ENCODE measurements at places on chromosomes 7 and 10.

DNA sequence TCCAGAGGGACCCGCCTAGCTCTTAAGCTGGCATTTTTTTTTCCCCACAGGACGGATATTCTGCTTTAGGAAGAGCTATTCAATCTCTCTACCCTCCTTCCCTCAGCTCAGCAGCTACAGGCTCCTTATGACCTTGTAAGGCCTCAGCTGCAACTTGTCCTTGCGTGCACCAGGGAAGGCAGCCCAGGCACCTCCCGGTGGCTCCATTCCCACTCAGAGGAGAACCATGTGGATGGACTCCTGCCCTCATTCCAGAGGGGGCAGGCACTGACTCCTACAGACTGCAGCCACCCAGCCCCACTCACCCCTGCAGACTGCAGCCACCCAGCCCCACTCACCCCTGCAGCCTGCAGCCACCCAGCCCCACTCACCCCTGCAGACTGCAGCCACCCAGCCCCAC lies 73.7 kb downstream of the ITIH5 start:
- DNase-seq: no peak

DNA sequence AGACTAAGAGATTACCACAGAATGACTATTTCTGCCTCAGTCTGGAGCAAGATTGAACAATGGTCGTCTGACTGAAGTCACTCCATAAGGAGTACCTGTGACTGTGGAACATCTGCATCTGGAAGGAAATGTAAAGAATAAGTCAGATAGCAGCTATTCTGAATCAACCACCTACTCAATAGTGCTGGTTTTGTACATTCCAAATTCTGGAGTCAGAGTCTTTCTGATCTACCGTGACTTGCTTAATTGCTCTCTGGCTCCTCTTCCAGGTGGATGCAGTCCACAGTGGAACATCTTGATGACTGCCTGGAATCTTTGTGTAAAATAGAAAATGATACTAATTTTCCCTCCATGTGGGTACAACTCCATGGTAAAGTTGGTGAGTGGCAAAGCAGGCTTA lies 156.3 kb upstream of the SEMA3C start:
- DNase-seq: no peak

GRCh38 chr7:67894746-67895145 lies 898.1 kb downstream of the TYW1 start:
- DNase-seq: no peak

DNA sequence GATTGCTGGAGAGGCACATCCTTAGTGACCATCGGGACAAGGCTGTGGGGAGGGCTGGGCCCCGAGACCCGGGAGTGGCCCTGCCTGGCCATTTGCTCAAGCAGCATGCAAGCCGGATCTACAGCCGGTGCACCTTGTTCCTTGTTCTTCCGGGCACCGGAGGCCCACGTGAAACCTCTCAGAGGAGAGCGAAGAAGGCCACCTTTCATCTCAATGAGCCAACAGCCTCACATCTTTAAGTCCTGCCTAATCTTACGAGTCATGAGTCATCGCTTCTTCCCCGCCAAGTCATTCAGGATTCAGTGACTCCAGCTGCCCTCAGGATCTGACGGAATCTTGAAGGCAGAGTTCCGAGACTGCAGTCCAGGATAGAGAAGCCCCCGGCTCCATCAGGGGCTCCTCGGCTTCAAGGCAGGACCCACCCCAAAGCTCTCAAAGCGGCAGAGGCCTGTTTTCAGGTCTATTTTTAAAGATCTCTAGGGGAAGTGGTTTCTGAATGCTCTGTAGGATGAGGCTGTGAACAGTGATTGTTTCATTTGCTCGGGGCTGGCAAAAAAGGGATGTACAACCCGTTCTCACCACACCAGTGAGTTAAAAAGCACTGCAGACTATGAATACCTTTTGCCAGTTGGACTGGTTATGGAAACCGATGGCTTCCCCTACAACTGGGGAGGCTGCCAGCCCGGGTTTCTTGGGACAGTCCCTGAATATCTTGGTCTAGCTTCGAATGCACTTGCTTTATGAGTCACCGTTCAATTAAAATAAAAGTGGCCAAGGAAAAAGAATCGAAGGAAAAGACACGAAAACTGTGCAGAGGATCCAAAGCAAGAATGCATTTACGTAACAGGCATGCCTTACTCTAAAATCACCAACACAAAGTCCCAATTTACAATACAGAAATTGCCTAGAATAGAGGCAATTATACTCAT lies 57.2 kb upstream of the ECHDC3 start:
- peak; percentile 80 for DNase-seq
